ENCODE measurements at places on chromosomes 7 and 10.

DNA sequence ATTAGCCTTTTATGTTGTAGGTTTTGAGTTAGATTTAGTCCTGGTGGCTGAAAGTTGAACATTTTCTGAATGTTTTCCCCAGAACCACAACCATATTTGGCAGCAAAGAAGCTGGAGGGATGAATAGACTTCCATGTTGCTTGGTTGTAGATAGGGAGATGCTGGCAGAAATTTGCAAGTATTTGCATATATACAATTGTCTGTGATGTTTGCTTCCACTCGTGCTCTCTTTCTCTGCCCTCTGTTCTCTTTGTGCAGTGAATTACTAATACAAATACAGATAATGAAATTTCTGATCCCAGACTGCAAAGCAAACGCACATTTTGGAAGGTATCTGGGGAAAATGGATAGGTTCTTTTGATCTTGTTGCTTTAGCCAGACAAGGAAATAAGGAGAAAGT, 96.1 kb downstream of the SNX10 start:
- no peak for DNase-seq

DNA sequence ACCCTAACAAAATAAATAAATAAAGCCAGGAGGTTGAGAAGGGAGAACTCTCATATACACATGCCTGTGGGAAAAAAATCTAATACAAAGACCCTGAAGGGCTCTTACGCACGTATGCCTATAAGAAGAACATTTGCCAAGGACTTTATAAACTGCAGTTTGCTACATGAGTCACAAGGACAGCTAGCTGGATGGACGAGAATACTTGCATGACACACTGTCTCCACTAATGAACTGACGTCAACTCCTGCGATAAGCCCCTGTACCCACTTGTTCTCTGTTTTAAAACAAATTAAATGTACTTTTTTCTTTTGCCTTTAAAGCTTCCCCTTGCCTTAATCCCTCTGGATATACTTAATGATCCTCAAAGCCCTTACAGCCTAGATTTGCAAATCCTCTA, 374.6 kb upstream of the GHITM start:
- DNase-seq, result no peak

GRCh38 chr7:116194115-116194514, 16.2 kb upstream of the TES start:
- no peak for DNase-seq

GRCh38 chr7:124276005-124276622, 243.2 kb upstream of the TMEM229A start:
- no peak for DNase-seq

DNA sequence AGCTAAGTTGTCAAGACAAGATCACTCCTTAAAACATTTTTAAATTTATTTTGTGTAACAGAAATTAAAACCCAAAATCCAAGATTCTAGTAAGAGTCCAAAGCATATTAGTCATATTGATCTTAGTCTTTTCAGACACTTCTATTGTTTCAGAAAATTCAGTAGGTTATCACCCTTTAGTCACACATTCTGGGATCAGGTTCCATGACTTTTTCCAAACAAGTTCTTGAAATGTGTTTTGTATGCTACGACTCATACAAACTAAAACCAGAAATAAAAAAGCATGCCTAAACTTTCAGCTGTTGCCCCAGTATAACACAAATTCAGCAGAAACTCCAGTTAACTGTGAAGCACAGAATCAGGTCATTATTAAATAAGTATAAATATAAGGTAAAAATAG, 10.7 kb downstream of the SEMA3D start:
- DNase-seq, result no peak

- no peak for DNase-seq
Observed at GRCh38 chr10:95297402-95297801, 6.6 kb upstream of the PDLIM1 start.
